ENCODE measurements at places on chromosomes 2 and 18.

DNA sequence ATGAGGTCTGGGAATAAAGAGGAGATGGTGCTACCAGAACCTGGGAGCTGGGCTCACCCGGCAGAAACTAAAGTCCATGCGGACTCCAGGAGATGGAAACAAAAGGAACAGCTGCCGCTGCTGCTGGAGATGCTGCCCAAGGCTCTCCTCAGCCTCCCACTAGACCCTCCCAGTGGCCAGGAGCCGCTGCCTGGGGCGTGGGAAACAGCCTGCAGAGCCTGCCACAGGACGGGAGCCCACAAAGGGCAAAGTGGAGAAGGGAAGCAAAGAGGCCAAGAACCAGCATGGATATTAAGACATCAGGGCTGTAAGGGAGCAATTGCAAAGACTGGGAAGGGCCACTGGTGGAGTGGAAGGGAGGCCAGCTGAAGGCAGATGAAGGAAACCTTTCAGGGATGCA lies 179.6 kb downstream of the NCK2 start:
- DNase-seq, result no peak

GRCh38 chr2:202545523-202545922 lies 89.2 kb upstream of the FAM117B start:
- no peak for DNase-seq

DNA sequence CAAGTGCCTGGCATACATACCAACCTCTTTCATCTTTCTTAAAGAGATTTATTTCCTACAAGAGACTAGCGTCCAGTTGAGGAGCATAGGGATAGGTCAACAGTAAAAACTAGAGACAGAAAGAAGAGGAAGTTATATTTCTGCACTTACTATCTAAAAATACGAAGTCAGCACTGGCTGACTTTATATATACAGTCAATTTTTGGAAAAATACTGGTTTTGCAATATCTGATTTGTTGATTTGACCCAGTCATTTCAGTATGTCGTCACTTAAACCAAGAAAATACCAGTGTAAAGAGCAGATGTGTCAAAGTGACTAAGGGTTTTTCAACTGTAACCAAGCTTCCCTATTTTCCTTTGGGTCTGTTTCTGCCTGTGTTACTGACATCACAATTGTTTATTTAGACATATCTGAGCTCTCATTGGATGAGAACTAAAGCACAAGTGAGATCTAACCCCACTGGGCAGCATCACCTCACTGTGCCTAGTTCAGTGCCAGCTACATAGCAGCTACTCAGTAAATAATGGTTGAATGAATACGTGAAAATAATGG lies 23.0 kb downstream of the CYTIP start:
- peak; percentile 24 for DNase-seq

- DNase-seq, result peak; percentile 92
Measured at GRCh38 chr2:231170055-231170454, 28.4 kb upstream of the ARMC9 start.

GRCh38 chr2:188403676-188404075 lies 112.0 kb downstream of the GULP1 start:
- DNase-seq, result peak; percentile 35

- peak; percentile 36 for DNase-seq
Measured at GRCh38 chr2:99615247-99615771, 125.5 kb upstream of the REV1 start.

DNA sequence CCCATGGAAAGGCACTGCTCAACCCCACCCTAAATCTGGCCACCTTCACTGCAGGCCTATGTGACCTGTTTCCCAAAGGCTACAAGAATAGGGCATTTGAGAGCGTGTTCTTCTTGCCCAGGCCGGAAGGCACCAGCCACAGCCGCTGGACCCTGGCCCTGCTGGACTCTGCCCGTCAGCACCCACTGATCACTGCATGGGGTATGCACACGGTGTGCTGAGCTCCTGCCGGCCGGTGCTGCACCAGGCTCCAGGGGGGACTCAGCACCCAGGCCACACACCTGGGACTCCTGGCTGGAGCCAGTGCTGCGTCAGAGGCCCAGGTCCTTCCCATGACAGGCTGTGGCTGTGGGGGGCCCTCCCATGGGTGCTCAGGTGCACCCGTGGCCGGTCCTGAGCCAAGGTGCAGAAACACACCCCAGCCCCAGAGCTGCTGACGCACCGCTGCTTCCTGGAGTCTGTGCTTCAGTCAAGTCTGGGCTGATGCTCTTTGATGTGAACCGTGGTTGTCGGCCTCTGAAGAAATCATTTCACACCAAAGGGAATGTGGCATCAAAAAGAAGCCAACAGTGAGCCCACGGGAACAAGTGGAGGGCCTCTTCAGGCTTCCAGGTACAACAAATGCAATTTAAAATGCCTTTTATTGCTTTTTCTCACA lies 6.5 kb downstream of the KCNG2 start:
- DNase-seq, result no peak

- DNase-seq, result no peak
Measured at GRCh38 chr2:3952866-3953516, 249.6 kb downstream of the DCDC2C start.

- DNase-seq, result peak; percentile 61
Measured at GRCh38 chr2:217166241-217166850, 306.5 kb upstream of the TNP1 start.

- DNase-seq, result peak; percentile 19
Measured at GRCh38 chr2:151114874-151115273, 146.8 kb downstream of the RBM43 start.

DNA sequence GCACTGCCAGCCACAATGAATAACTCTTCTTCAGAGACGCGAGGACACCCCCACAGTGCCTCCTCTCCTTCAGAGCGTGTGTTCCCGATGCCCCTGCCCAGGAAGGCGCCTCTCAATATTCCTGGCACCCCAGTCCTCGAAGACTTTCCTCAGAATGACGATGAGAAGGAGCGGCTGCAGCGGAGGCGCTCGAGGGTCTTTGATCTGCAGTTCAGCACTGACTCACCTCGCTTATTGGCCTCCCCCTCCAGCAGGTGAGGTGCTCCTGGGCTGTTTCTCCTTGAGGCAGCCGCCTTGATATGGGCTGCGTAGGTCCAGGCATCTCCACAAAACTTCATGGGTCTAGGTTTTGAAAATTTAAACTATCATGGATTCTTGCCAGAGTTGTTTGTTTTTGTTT lies 6.1 kb downstream of the NCAPH start:
- DNase-seq, result no peak

GRCh38 chr2:238853218-238853617 lies 5.3 kb downstream of the TWIST2 start:
- DNase-seq, result peak; percentile 32

- no peak for DNase-seq
Measured at GRCh38 chr2:96931466-96931865, 54.9 kb downstream of the FAM178B start.

- DNase-seq, result no peak
Measured at GRCh38 chr18:63095768-63096167, 223.8 kb downstream of the BCL2 start.

- no peak for DNase-seq
Measured at GRCh38 chr2:139403948-139404347, 623.8 kb upstream of the NXPH2 start.

DNA sequence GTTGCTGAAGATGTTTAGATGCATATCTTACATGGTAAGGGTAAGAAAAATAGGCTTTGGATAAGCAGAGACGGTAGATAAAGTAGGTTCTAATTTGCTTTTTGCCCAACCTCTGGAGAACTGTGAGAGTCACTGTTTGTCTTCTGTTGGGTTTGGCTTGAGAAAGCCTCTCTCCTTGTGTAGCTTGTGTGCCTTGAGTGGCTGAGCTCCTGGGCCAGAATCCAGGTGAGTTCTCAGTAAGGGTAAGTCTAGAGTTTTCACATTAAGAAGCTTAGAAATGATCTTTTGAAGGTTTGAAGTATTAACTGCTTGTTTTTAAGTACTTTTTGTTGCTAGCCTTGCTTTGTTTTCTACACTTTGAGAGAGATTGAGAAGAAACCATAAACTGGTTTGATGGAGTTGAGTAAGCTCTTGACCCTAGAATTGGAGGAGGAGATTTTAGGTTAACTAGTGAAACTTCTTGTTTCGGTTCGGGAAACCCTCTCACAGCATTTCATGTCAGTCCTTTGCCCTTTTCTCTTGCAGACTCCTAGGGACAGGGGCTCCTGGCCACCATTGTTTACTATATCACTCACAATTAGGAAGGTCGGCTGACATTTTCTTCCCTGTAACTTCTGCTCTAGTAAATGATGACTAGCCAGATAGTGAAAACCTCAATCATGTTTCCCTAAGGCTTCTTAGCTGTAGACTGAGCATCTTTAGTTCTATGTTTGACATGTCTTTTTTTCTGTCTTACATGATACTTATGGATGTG lies 26.0 kb downstream of the MAP4K4 start:
- DNase-seq, result no peak
